AG20443 (cell line): ENCODE measurements at places on chromosomes 5 and 9.

DNA sequence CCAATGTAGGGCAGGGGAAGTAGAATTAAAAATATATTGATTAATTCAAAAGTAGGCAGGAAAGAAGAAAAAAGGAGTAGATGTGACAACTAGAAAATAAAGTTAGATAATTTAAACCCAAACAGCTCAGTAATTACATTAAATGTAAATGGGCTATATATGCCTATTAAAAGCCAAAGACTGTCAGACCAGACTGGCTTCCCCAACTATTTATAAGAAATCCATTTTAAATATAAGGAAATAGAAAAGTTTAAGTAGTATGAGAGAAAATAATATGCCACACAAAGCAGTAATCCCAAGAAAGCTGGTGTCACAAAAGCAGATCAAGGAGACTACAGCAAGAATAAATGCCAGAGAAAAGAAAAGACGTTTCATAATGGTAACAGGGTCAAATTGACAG is 28.9 kb upstream of the SARDH start:
- no peak for DNase-seq

DNA sequence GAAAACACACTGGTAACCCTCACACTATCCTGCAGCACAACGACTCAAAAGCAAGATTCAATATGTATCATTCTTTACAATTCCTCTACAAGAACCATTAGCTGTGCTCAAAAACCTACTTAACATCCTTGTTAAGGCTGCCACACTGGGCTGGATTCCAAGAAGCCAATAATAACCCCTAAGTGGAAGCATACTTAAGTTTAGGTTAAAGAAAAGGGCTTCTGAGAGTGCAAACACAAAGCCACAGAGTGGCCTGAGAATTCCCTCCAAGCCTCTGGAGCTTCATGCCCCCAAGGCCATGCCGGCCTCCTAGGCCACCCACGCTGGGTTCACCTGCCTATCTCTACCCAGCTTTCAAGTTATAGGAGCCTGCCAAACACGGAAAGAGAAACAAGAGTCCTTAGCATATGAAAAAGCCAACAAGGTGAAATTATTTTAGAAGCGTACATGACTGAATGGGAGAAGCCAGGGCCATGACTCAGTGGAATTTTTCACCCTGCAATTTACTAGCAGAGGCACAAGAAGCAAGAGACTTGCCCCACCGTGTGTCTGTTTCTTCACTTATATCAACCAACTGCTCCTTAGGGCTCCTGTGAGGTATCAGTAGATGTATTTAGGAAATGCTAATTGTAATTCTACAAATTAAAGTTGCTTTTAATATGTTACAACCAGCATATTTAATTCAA is 293.0 kb downstream of the SPOCK1 start:
- DNase-seq, result no peak

GRCh38 chr9:129549139-129549538 is 71.8 kb downstream of the C9orf50 start:
- no peak for DNase-seq

GRCh38 chr5:3709068-3709716 is 113.6 kb downstream of the IRX1 start:
- no peak for DNase-seq
